Astrocyte of the spinal cord (primary cell): ENCODE measurements at places on chromosomes 5 and 9.

GRCh38 chr5:152638996-152639552 lies 234.0 kb upstream of the NMUR2 start:
- no peak for DNase-seq

DNA sequence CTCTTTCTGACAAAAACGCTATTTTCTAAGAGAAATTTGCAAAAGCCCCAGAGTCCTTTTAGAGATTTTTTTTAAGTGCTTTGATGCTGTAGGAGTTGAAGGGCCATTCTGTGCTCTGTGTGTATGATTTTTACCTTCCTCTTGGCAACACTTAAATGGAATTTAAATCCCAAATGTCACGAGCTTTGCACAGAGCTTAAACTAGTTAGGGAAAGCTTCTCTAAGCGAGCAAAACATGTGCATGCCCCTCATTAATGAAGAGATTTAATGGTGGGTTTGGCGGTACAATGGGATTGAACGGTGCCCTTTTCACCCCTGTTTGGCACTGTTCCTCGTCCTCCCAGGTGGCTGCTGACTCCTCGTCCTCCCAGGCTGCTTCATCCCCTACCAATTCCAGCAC lies 220.7 kb downstream of the DRD1 start:
- no peak for DNase-seq

DNA sequence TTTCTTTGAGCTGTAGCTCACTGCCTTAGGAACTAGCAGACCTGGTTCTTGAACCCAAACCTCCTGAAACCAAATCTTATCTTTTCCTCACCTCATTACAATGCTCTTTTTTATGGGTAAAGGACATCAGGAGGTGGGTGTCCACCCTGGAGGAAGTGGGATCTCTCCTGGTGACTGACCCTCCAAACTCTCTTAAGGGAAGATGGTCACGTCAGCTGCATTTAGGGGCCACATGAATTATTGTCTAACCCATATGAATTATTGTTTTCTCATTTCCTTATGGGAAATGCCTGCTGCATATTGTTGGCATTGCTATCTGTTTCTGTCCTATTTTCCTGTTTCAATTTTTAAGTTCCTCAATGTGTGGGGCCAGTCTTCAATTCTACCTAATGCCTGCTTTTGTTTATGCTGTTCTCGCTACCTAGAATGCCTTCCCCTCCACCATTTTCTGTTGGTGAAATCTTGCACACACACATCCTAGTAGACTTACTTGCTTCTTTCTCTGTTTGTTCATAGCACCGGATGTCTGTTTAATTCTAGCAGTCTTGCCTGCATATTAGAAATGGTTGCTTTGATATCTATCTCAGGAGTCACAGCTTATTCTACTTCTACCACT lies 22.0 kb upstream of the SPINK1 start:
- no peak for DNase-seq

GRCh38 chr9:93133681-93134014 lies 403 bp downstream of the NINJ1 start:
- peak; percentile 87 for DNase-seq

- DNase-seq: no peak
These were observed 15.0 kb downstream of the HMHB1 start for GRCh38 chr5:143826951-143827444.

GRCh38 chr9:76707510-76707909 lies 56.7 kb upstream of the PCA3 start:
- DNase-seq: no peak

GRCh38 chr5:94969174-94969573 lies 315.7 kb downstream of the MCTP1 start:
- DNase-seq: peak; percentile 69

DNA sequence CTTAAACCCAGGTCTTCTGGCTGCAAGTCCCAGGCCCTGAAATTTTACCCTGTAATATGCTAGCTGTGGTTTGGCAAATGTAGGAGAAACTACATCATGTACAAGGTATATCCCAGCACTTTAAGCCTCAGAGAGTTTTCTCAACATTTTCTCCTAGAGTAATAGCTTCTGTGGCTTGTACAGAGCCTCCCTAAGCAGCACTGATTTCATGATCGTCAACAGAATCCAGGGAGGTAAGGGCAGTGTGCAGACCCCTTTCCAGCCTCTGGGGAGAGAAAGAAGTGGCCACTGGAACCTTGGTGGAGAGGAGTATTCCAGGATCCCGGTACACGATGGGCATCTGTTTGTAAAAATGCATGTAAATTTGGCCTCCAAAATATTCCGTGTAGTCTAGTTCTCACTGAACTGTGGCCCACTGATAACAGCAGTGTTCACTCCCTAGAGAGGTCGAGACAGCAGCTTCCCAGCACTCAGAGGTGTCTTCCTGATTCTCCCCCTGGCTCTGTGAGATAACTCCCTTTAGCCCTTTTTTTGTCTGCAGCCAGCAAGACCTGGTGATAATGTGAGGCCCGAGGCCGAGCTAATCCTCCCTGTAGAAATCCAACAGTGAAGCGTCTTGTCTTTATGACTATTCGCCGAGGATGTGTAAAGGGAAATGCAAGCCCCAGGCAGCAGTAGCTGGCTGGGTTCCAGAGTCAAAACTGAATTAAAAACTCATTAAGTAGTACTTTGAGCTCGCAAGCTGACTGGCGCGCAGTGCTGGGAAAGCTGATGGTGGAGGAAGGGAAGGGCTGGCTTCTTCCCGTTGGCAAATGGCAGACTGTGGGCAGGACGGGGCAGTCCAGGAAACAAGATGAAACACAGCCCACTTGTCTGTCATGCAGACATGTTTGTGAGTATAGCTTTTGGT lies 59.0 kb downstream of the MAP1B start:
- peak; percentile 93 for DNase-seq

DNA sequence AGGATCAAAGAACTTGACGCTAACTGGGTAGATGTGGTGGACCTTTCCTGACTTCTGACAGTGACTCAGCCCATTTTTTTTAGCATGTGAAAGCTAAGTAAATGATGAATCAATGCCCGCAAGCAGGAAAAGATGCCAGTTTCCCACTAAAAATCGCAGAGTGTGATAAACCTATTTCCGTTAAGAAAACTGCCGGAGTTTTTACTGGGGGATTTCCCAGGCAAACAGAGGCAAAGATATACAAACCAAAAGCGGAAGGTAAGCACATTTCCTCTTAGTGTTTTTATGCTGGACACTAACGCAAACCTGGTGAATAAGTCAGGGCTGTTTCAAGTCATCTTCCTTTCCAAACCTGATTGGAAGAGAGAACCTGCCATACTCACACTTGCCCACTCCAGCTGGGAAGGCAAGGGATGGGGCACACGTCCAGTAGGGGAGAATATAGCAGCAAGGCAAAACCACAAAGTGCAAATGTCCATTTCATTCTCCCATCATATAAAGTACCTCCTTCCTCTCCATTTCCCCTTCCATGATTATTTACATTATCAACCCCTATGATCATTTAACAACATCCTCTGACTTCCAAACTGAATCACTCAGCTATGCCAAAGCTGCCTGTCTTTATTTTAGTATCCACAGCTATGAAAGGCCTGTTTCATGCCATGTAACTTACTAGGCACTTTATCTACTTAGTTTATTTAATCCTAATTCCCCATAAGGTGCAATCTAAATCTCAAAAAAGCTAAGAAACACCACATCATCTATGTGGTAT lies 349.7 kb upstream of the RFX3 start:
- DNase-seq: peak; percentile 96

DNA sequence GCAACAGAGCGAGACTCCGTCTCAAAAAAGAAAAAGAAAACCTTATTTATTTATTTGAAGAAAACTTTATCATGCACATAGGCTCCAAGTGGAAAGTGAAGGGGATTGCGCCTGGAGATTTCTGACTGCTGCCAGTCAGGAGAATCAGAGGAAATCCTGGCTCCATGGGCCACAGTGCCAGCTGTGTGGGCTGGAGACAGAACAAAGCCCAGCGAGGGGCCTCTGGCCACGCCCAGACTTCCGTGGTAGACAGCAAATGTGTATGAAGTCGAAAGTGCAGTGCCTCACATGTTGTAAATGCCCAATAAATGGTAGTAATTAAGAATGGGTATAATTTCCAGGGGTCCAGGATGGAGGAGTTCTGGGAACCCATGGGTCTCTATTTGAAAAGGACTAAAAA lies 75.8 kb upstream of the WWC1 start:
- DNase-seq: no peak

GRCh38 chr5:38837932-38838331 lies 7.9 kb upstream of the OSMR start:
- no peak for DNase-seq

- DNase-seq: no peak
These were observed 523.8 kb downstream of the EFNA5 start for GRCh38 chr5:107146901-107147300.

- no peak for DNase-seq
These were observed 24.3 kb downstream of the CPLX2 start for GRCh38 chr5:175895686-175896102.

- DNase-seq: no peak
These were observed 239.0 kb downstream of the ISL1 start for GRCh38 chr5:51622161-51622790.

- peak; percentile 64 for DNase-seq
These were observed 727 bp downstream of the SMAD5 start for GRCh38 chr5:136133222-136133921.

GRCh38 chr5:116409591-116410296 lies 164.9 kb downstream of the SEMA6A start:
- no peak for DNase-seq

DNA sequence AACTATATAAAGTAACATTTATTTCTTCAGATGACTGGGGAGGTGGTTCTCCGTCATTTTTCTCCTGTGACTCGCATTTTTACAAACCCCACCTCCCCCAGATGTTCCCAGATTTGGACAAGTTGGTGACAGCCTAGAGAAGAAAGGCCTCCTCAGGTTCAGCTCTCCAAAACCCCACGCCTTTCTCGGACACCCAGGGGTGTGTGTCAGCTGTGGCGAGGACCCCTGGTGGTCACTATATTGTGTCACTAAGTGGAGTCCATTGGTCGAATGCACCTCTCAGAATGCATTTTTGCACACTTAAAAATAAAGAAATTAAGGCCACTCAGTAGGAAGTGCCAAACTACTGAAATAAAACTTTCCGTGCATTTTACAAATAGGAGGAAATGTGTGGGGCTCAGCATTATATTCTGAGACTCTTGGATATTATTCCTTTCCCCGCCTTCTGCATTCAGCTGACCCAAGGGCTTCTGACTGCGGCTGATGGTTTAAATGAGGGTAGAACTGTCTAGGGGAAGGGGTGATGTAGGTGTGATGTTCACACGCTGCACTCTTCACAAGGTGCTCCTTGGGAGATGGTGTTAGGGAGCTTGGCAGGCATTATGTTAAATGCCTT lies 47.6 kb downstream of the ACO1 start:
- DNase-seq: peak; percentile 52

DNA sequence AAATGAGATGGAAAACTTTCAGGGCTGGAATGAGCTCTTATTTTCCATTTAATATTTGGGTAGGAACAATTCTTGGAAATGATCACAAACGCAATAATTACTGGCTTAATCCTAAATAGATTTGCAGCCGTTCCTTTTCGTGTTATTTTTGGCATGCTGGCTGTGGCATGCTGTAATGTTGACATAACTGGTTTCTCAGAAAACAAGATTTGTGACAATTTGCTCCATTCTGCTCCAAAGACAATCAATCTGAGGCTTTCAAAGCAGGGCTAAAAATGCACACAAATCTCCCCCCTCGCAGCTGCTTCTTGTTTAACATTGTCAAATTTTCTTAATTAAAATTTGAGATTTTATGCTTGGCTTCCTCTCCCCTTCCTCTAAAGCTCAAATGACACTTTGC lies 151.2 kb downstream of the TTC39B start:
- peak; percentile 34 for DNase-seq

GRCh38 chr9:110088099-110088498 lies 119.9 kb downstream of the C9orf152 start:
- DNase-seq: no peak

GRCh38 chr9:12811935-12812334 lies 37.1 kb downstream of the LURAP1L start:
- no peak for DNase-seq

GRCh38 chr9:36738318-36738976 lies 165.8 kb downstream of the MELK start:
- peak; percentile 9 for DNase-seq

DNA sequence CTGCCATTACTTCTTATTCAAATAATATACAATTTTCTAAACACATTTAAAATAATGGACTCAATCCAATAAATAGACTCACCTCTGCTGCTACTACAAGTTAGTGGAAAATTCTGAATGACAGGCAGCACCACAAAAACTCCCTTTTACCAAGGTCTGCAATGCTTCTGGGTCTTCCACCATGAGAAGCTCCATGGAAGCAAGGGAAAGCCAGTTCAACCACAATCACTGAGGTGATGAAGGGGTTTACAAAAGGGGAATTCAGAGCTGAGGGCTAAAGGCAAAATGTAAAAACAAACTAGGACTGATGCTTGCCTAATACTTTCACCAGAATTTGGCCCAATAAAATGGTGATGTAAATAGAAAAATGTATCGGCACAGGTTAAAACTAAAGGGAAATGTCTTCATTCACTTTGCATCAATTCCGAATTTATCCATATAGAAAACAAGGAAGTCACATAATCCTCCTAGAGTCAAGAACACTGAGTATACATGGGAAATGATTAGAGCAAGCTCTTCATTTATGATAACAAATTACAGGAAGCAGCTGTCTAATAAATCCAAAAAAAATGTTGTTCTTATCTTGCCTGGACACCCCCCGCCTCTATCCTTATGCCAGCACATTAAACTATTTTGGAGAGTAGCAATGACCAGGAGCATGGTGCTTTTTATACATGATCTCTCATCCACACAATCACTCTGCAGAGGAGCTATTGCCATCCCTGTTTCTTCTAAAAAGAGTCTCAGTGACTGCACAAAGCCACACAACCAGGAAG lies 66.3 kb upstream of the NFIB start:
- no peak for DNase-seq

DNA sequence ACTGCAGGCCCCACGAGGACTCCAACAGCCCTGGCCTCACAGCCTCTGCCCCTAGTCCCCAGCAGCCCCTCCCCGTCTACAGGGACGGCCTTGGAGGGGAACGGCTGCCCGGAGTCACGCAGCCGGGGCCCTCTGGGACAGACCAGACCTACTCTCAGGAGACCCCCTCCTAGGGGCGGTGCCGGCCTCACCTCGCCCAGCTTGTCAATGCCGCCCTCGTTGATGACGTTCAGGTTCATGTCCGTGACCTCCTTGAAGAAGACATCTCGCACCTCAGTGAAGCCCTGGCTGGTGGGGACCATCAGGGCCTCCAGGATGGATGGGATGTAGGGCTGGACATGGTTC lies 58.6 kb downstream of the LRSAM1 start:
- DNase-seq: no peak

- DNase-seq: no peak
These were observed 2.5 kb downstream of the ABCA2 start for GRCh38 chr9:137025517-137025966.
